ENCODE measurements at places on chromosomes 2 and 18.

DNA sequence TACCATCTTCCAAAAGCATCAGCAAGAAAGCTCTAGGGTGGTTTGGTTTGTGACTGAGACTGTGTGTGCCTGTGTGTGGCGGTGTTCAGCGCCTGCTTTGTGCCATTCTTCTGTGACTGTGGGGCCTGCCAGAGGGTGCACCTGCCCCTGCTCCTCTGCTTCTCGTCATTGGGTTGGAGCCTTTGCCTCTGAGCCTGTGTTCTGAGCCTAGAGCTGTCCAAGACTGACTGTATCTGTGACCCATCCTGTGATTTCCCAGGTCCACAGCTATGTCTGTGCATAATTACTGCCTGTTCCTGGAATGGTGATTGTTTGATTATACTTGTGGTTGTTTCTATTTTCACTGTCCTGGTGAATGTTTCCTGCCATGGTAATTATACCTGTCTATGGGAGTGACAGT is 57.1 kb upstream of the KLHL29 start:
- DNase-seq, result no peak

- no peak for DNase-seq
Observed at GRCh38 chr2:184646177-184646576, 47.8 kb downstream of the ZNF804A start.

- DNase-seq, result no peak
Observed at GRCh38 chr2:40450066-40450795, 1.7 kb downstream of the SLC8A1 start.

GRCh38 chr2:137367361-137367760 is 596.9 kb upstream of the HNMT start:
- no peak for DNase-seq

DNA sequence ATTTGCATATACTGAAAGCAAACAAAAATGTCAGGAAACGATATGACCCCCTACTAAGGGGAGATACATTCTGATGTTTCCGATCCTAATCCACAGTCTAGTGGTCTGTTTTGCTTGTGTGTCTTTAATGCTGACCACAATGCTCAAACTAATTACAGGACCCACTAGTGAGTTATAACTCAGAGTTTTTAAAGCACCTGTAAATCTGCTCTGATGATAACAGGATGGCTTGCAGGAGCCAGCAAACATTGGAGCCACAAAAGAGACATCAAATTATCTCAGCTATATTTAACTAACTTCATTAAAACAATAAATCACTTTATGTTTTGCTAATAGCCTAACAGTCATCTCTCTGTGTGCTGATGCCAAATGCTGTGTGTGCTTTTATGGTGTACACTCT is 300.3 kb downstream of the NBAS start:
- no peak for DNase-seq

- DNase-seq, result no peak
Observed at GRCh38 chr2:200286578-200286977, 19.9 kb upstream of the SPATS2L start.

Data from activated naive CD8-positive, alpha-beta T cell treated with anti-CD3 and anti-CD28 coated beads for 36 hours (primary cell).